ENCODE measurements at places on chromosomes 2 and 18. TPM values are rescaled to one million over a fixed set of nuclear protein-coding genes. Genes with fewer than 3 reads are reported as not detected.

ALPP gene
- total RNA-seq, result not detected

LOXL3 gene
- total RNA-seq, result 2.2 TPM

OSBPL6 gene
- 4.1 TPM for total RNA-seq

RBM43 gene
- total RNA-seq, result 3.7 TPM

ASB1 gene
- 28.2 TPM for total RNA-seq

DPP10 gene
- total RNA-seq, result not detected

DOCK10 gene
- 53.2 TPM for total RNA-seq

SPEG gene
- 15.4 TPM for total RNA-seq

SPATS2L gene
- 45.9 TPM for total RNA-seq

KANSL3 gene
- total RNA-seq, result 22.5 TPM

ANAPC1 gene
- 75.5 TPM for total RNA-seq

COL4A4 gene
- total RNA-seq, result under 0.01 TPM

SMYD1 gene
- not detected for total RNA-seq

DRC1 gene
- not detected for total RNA-seq

MOCOS gene
- 8.8 TPM for total RNA-seq

MSGN1 gene
- total RNA-seq, result not detected

CELF4 gene
- not detected for total RNA-seq

ARHGAP28 gene
- 9.4 TPM for total RNA-seq

TXNDC2 gene
- under 0.01 TPM for total RNA-seq

DQX1 gene
- total RNA-seq, result not detected

MBP gene
- total RNA-seq, result 26.5 TPM

AFF3 gene
- not detected for total RNA-seq

C1QL2 gene
- total RNA-seq, result not detected

B3GNT7 gene
- not detected for total RNA-seq

MSTN gene
- not detected for total RNA-seq

IL36G gene
- total RNA-seq, result not detected

CRYGC gene
- not detected for total RNA-seq

EHD3 gene
- total RNA-seq, result 14.7 TPM

KIF5C gene
- total RNA-seq, result 0.20 TPM

ACADL gene
- total RNA-seq, result 0.37 TPM

TMEM200C gene
- total RNA-seq, result not detected

C2orf78 gene
- total RNA-seq, result not detected

CXCR1 gene
- total RNA-seq, result not detected

OR6B2 gene
- not detected for total RNA-seq

GLS gene
- 119 TPM for total RNA-seq

Data from subcutaneous preadipocyte (primary cell).